ENCODE measurements at places on chromosomes 16 and 17.

GRCh38 chr16:82699711-82700495 is 73.1 kb downstream of the CDH13 start:
- DNase-seq: no peak

DNA sequence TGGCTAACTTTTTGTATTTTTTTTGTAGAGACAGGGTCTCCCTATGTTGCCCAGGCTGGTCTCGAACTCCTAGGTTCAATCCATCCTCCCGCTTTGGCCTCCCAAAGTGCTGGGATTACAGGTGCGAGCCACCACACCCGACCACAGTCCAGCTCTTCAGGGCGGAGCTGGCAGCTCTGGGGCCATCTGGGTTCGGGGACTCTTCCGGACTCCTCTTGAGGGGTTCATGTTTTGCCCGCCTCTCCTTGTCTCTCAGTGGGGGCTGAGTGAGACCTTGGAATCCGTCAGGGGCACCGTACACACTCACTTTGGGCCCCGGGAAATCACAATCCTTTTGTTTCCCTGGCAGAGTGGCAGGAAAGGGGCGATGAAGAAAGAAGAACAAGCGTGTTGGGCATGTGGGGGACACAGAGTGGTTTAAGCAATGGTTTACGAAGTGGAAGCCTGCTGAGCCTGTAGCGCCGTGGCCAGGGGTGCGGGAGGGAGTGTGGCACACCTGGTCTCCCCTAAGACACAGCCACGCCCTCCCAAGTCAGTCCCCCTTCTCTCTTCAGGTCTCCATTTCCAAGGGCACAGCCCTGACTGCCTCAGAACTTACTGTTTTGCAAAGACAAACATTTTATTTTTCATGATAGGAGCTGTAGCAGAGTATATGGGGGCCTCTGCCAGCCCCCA is 26.1 kb downstream of the TNS4 start:
- no peak for DNase-seq

- no peak for DNase-seq
Measured at GRCh38 chr17:43169561-43170139, 1.4 kb upstream of the NBR1 start.

DNA sequence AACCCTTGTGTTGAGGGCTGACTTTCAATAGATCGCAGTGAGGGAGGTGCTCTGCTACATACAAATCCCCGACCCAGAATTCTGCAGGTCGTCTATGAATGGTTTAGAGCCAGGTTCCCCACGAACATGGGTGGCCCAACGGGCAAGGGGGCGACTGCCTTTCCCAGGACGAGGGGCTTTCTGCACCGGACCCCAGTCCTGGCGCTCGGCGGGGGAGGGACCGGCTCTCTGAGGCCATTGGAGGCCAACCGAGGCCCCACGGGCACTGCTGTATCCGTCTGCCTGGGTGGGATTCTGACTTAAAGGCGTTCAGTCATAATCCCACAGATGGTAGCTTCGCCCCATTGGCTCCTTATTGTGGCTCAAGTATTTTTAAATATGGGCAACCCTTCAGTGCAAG is 21.2 kb downstream of the SEC14L1 start:
- DNase-seq: no peak

DNA sequence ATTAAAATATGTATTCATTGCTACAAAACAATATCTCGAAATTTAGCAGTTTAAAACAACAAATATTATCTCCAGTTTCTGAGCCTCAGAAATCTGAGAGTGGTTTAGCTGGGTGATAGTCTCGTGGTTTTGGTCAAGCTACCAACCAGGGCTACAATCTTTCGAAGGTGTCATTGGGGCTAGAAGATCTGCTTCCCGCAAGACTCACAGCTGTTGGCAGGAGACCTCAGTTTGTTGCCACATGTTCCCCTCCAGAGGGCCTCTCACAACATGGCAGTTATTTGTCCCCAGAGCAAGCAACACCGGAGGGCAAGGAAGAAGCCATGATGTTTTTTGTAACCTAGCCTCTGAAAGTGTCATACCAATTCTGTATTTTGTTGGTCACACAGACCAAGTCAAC is 12.0 kb upstream of the BCAS3 start:
- no peak for DNase-seq

GRCh38 chr16:74888888-74889287 is 96.0 kb downstream of the WDR59 start:
- no peak for DNase-seq

DNA sequence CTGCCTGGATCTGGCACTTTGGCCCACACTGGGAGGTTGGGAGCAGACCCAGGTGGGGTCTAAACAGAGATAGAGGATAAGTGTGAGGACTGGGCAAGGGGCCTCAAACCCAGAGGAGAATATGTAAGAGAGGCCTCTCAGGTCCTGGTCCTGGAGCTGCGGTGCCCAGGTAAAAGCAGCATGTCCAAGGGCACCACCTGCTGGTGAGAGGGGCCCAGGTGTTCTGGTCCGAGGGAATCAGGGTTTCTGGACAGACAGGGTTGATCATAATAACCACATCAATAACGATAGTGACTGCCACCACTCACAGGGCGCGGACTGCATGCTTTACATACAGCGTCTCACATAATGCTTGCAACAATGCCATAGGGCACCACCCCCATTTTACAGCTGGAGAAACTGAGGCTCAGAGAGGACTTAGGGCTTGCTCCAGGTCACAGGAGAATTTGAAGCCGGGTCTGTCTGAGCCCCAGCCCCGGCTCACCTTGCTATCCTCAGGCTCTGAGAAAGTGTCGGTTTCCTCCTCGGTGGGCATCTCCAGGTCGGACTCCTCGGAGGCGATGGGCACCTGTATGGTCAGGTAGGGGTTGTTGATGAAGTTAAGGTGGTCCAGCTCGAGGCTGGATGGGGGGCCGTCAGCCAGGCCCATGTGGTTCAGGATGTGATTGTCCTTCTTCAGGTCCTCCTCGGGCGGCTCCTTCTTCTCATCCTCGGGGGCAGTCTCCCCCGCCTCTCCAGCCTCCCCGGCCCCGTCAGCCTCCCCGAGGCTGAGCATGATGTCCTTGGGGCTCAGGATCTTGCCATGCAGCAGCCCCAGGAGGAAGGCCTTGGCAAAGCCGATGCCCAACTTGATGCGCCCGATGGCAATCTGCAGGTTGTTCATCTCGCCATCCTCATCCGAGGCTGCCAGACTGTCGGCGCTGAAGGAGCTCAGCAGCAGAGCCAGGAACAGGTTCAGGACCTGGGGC is 19.1 kb upstream of the CD79B start:
- no peak for DNase-seq
